Cardiac muscle cell (in vitro differentiated cells and primary cell): ENCODE measurements at places on chromosomes 5 and 9. TPM values are rescaled to one million over a fixed set of nuclear protein-coding genes. Genes with fewer than 3 reads are reported as not detected.

The LMNB1 gene
- polyA plus RNA-seq = 17.9 and 20.7 TPM in 2 replicates

The CDHR2 gene
- 0.59 and 1.4 TPM in 2 replicates for polyA plus RNA-seq

The PCDHGB7 gene
- polyA plus RNA-seq = 8.4 and 12.3 TPM in 2 replicates

The NR2F1-AS1 gene
- polyA plus RNA-seq = 0.21 and 0.49 TPM in 2 replicates

The GABRA6 gene
- polyA plus RNA-seq = not detected in 2 replicates

The MLANA gene
- 0.94 TPM in 1 of 2 replicates, not detected in the other for polyA plus RNA-seq

The MYMK gene
- polyA plus RNA-seq = not detected in 2 replicates

The SHOC1 gene
- polyA plus RNA-seq = 0.12 and 0.37 TPM in 2 replicates

The NR6A1 gene
- 3.2 and 5.8 TPM in 2 replicates for polyA plus RNA-seq

The ANKRD34B gene
- 0.05 TPM in 1 of 2 replicates, not detected in the other for polyA plus RNA-seq

The MZB1 gene
- polyA plus RNA-seq = 1.3 and 4.0 TPM in 2 replicates

The HTR1A gene
- not detected in 2 replicates for polyA plus RNA-seq

The TIMD4 gene
- not detected in 2 replicates for polyA plus RNA-seq

The ALDOB gene
- 0.10 and 0.26 TPM in 2 replicates for polyA plus RNA-seq

The TAF11L5 gene
- not detected in 2 replicates for polyA plus RNA-seq

The TPRN gene
- 34.7 and 44.8 TPM in 2 replicates for polyA plus RNA-seq

The SLC6A7 gene
- not detected in 2 replicates for polyA plus RNA-seq

The PDE6A gene
- polyA plus RNA-seq = not detected in 2 replicates

The TMEM174 gene
- polyA plus RNA-seq = not detected in 2 replicates

The ENTREP1 gene
- polyA plus RNA-seq = 180 and 189 TPM in 2 replicates

The FOXD4L6 gene
- polyA plus RNA-seq = 0.23 TPM in 1 of 2 replicates, not detected in the other

The LIFR gene
- 20.7 and 29.1 TPM in 2 replicates for polyA plus RNA-seq

The PGM5 gene
- polyA plus RNA-seq = 16.8 and 26.4 TPM in 2 replicates

The TTLL11 gene
- polyA plus RNA-seq = 2.6 and 6.7 TPM in 2 replicates

The TAF11L10 gene
- not detected in 2 replicates for polyA plus RNA-seq

The OLFM1 gene
- polyA plus RNA-seq = 3.8 and 4.0 TPM in 2 replicates

The TMEM252 gene
- 0.76 TPM in 1 of 2 replicates, not detected in the other for polyA plus RNA-seq

The IFNK gene
- polyA plus RNA-seq = not detected in 2 replicates

The CAMK4 gene
- polyA plus RNA-seq = 0.67 and 1.7 TPM in 2 replicates

The C5orf58 gene
- polyA plus RNA-seq = not detected in 2 replicates

The MTX3 gene
- polyA plus RNA-seq = 7.3 and 9.7 TPM in 2 replicates

The TMOD1 gene
- 168 and 219 TPM in 2 replicates for polyA plus RNA-seq

The GEMIN5 gene
- polyA plus RNA-seq = 10.8 and 14.7 TPM in 2 replicates

The SPAG8 gene
- 4.2 and 6.1 TPM in 2 replicates for polyA plus RNA-seq

The VDAC1 gene
- 347 and 397 TPM in 2 replicates for polyA plus RNA-seq

The CATSPER3 gene
- 0.26 and 1.6 TPM in 2 replicates for polyA plus RNA-seq

The SLC46A2 gene
- 0.10 TPM in 1 of 2 replicates, not detected in the other for polyA plus RNA-seq

The TTC1 gene
- polyA plus RNA-seq = 48.8 and 54.6 TPM in 2 replicates

The PRKAA1 gene
- 22.6 and 29.3 TPM in 2 replicates for polyA plus RNA-seq

The PCDHB10 gene
- polyA plus RNA-seq = 7.8 and 9.0 TPM in 2 replicates

The PTPN3 gene
- 0.84 and 4.2 TPM in 2 replicates for polyA plus RNA-seq

The VCAN gene
- 184 and 273 TPM in 2 replicates for polyA plus RNA-seq

The ITGA2 gene
- polyA plus RNA-seq = 0.57 and 0.82 TPM in 2 replicates

The TLX3 gene
- polyA plus RNA-seq = not detected in 2 replicates

The LYSMD3 gene
- 10.9 and 16.7 TPM in 2 replicates for polyA plus RNA-seq

The SPINK6 gene
- not detected in 2 replicates for polyA plus RNA-seq

The F2RL2 gene
- 0.32 and 3.7 TPM in 2 replicates for polyA plus RNA-seq

The PCDHA4 gene
- polyA plus RNA-seq = 6.1 and 9.1 TPM in 2 replicates
